ENCODE measurements at places on chromosomes 7 and 10.

DNA sequence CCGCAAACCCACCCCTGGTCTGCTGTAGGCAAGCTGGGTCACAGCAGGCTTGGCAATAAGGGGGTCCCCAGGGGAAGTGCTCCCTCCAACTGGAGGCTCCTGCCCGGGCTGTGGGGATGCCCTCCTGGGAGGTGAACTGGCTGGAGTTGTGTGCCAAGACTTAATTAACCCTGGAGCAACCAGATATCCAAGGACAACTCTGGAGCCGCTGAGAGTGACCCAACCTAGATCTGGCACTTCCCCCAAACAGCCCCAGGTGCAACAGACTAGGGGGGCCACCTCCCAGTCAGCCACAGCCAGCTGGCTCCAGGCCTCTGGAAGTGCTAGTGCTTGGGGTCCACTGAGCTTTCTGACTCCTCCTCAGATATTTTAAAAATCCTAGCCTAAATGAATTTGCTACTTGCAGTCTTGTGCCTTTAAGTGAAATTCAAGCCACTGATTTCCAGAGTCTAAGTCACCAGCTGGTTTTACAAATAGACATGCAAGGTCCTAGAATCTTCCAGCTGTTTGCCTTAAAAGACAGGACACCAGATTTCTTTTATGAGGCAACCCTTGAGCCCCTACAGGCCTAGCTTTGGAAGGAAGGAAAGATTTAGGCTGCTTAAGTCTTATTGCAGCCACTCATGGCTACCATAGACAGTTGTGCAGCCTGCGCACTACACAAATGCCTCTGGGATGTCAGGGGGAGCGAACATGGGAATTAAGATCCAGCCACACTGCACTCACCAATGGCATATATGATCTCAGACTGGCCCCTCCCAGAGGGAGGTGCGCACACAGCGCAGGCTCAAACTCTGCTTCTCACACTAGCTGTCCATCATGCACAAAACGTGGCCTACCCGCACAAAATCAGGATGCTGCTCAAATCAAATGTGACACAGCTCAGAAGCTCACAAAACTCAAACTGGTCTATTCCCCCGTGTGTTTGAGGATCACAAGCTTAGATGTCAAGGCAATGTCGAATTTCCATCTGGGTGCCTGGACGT is 42.6 kb upstream of the MYL10 start:
- no peak for DNase-seq

- DNase-seq = peak; percentile 75
Observed at GRCh38 chr7:75596727-75597614, 104.9 kb downstream of the SPDYE5 start.

DNA sequence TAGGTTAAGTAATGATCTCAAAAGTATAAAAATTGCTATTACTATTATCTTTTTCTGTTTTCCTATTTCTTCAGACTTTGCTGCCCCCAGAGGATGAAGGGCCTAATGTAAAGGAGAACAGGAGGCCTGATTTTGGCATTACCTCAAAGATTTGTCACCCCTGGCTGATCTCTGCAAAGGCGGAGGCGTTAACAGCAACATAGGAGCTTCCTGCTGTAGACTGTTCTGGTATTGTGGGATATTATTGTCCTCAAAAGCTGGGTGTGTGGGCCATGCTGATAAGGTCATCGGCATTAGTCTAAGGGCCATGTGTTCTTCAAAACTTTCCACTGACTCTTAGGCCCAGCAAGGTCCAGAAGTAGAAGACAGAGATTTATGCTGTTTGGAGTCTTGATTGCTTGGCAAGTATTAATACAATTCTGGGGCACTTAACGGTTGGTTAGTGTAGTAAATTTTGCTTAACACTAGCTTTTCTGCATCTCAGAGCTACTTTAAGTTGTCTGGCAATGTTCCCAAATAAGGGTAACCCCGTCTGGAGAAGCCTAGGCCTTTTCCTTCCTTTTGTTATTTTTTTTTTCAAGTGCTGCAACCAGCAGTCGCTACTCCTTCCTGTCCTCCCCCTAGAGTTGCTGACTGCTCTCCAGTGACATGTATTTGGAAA is 14.0 kb upstream of the ENTPD1 start:
- no peak for DNase-seq

GRCh38 chr7:159034988-159035387 is 109.7 kb downstream of the VIPR2 start:
- DNase-seq = no peak

GRCh38 chr10:101693978-101694673 is 844 bp downstream of the FBXW4 start:
- DNase-seq = peak; percentile 40

- DNase-seq = no peak
Observed at GRCh38 chr7:123816916-123817315, 28.1 kb upstream of the HYAL4 start.

GRCh38 chr7:455110-455928 is 64.3 kb downstream of the PDGFA start:
- no peak for DNase-seq

GRCh38 chr7:120583899-120584586 is 273.9 kb downstream of the TSPAN12 start:
- DNase-seq = peak; percentile 3

- no peak for DNase-seq
Observed at GRCh38 chr10:51934373-51934772, 235.0 kb upstream of the CSTF2T start.

DNA sequence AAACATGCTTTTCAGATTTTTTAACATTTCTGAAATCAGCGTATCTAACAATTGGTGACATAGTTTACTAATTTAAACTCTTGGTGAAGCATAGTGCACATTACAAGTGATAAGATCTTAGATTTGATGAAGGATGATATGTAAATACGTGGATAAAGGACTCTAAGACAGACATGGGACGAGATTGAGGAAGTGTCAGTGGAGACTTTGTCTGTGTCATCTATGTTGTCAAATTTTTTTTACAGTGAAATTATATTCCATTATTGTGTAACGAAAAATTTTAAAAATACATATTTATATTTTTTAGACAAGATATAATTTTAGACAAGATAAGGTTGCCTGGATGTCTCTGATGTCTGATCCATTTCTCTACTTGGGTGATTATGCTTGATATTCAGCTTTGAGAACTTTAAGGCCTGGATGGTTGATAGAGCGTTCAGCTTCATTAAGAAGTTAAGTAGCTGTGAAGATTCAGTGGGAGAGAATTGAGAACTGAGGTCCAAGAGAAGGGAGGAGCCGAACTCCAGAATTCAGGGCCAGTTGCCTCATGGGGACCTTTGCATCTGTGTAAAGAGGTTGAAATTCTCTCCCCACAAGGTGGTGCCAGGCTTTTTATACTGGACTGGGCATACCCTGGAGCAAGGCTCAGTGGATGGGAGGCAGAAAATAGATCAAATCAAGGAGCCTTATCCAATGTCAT is 62.7 kb downstream of the KAT6B start:
- peak; percentile 85 for DNase-seq

- DNase-seq = no peak
Observed at GRCh38 chr7:138032770-138033169, 30.9 kb upstream of the CREB3L2 start.

GRCh38 chr7:158281441-158281840 is 306.2 kb downstream of the PTPRN2 start:
- no peak for DNase-seq

- DNase-seq = no peak
Observed at GRCh38 chr10:8462565-8462964, 408.1 kb downstream of the GATA3 start.

- DNase-seq = no peak
Observed at GRCh38 chr10:18949391-18949790, 99.2 kb upstream of the MALRD1 start.

GRCh38 chr7:3067193-3067592 is 23.5 kb upstream of the CARD11 start:
- no peak for DNase-seq

DNA sequence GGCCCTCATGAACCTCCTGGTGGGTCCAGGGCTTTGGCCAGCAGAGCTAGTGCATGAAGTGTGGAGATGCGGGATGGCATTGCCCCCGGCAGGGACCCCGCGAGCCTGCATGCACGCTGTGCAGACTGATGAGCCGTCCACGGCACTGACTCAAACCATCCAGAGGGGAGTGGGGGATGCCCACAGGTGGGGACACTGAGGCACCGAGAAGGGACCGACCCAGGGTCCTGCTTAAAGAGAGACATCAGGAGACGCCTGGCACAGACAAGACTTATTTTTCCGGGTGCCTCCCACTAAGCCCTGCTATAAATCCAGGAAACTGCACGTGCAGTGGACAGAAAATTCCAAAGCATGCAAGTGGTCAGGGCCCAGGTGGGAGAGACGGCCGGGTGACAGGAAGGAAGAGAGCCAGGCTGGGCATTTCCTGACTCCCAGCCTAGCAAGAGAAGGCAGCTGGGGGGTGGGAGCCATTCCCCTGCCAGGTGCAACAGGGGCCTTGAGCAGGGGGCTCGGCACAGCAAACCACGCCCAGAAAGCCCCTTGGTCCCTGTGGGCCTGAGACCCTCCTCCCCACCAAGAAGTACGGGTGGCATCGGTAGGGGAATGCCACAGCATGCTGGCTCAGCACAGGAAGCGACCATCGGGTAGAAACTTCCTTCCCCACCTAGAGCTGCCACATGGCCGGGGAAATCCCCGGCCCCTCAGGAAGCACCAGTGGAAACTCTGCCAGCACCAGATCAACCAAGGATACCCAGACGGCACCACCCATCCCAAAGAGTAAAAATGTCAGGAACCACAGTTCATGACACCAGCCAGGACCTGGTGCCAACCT is 91.5 kb downstream of the FOXL3 start:
- no peak for DNase-seq

DNA sequence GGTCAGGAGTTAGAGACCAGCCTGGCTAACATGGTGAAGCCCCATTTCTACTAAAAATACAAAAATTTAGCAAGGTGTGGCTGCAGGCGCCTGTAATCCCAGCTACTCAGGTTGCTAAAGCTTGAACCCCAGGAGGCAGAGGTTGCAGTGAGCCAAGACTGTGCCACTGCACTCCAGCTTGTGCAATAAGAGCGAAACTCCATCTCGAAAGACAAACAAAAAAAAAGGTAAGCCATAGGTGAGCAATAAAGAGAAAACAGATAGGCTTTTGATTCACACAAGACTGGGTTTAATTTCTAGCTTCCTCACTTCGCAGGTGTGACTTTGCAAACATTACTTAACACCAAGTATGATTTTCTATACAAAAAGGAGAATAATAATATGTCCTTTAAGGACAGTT is 72.3 kb upstream of the ACBD5 start:
- DNase-seq = no peak

DNA sequence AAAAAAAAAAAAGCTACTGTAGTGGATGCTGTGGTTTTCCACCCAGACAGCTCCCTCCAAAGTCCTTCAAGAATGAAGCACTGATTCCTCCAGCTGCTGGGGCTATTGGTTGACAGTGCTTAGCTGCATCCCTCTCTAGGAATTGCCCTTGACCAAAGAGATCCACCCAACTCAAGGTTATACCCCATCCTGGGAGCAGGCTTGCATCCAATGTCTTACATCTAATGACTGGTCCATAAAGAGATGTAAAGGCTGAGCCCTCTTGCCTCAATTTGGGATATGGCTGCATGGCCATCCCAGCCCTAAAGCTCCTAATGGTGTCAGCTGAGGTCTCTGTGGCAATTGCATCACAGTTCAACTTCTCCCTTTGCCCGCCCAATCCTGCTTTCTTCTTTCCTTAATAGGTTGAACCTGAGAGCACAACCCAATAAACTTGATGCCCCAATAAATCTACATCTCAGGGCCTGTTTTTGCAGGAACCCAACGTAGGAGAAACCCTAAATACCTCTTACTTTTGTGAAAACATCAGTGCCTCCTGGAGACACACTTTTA is 4.4 kb downstream of the GPR37 start:
- no peak for DNase-seq

DNA sequence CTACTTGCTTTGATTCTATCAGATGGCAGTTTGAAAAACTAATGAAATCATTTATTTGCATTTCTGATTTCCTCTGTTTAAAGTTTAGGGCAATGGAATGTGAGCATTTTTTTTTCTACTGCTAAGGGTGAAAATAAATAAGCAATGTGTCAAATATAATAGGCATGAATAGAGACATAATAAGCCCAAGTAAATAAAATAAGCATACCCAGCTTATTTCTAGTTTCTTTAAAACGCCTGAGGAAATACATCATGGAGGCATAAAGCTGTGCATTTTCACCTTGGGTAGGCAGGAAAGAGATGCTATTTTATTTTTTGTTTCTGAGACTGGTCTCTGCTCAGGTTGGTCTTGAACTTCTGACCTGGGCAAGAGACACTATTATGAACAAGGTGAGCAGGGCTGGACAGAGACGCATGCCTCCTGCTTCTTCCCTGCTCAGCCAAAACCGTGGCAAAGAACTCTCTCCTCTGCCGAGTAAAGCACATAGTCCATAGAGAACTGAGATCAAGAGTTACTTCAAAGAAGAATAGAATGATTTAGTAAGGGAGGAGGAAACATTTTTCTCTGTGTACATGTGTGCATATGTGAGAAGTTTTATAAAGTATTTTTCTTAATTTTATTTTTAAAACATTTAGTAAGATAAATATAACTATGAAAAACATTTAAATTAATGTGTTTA is 138.1 kb downstream of the GNAI1 start:
- no peak for DNase-seq

DNA sequence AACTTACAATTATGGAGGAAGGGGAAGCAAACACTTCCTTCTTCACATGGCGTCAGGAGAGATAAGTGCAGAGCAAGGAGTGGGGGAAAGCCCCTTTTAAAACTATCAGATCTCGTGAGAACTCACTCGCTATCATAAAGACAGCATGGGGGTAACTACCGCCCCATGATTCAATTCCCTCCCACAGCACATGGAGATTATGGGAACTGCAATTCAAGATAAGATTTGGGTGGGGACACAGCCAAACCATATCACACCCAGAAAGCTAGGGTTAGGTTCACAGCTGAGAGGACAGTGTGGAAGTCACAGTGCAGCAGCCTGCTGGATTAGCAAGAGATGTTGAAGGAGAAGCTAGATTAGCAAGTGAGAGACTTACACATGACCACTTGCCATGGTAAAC is 81.6 kb downstream of the CRTAC1 start:
- no peak for DNase-seq

GRCh38 chr10:12025591-12025990 is 17.0 kb downstream of the UPF2 start:
- DNase-seq = no peak

- DNase-seq = no peak
Observed at GRCh38 chr7:83850125-83850524, 201.2 kb upstream of the SEMA3E start.

DNA sequence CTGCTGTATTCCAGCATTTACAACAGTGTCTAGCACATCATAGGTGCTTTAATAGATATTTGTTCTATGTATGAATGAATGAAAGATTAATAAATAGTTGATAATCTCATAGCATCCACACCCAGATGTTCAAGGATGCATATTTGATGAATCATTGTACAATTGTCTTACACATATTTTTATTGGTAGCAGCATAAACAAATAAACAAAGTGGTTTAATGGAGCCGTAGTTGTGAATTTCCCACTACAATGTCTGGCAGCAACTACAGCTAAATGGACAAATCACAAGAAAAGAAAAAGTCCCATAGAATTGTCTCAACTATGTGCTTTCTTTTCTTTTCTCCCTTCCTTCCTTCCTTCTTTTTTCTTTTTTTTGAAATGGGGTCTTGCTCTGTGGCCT is 150.8 kb downstream of the NRP1 start:
- peak; percentile 91 for DNase-seq

- no peak for DNase-seq
Observed at GRCh38 chr10:34462056-34462455, 353.0 kb downstream of the PARD3 start.
